ENCODE measurements at places on chromosomes 5 and 9.

GRCh38 chr5:112977440-112977861, 853 bp downstream of the DCP2 start:
- DNase-seq: no peak

DNA sequence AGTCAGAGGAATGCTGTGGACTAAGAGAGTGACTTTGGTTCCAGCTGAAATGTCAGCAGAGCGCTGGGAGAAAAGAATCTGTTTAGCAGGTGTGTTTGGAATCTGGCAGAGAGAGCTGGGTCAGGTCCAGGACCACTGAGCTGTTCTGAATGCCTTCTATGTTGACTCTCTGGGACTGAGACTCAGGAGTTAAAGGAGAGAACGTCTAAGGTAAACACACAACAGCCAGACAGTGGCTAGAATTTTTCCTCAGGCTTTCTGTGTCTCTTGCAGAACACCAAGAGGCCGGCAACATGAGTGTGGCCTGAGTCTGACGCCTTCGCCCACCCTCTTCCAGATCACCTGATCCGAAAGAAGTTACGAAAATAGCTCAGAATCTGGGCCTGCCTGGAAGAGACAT, 107.2 kb upstream of the ZNF462 start:
- DNase-seq: no peak

GRCh38 chr5:68973696-68974095, 120.1 kb upstream of the SLC30A5 start:
- no peak for DNase-seq

DNA sequence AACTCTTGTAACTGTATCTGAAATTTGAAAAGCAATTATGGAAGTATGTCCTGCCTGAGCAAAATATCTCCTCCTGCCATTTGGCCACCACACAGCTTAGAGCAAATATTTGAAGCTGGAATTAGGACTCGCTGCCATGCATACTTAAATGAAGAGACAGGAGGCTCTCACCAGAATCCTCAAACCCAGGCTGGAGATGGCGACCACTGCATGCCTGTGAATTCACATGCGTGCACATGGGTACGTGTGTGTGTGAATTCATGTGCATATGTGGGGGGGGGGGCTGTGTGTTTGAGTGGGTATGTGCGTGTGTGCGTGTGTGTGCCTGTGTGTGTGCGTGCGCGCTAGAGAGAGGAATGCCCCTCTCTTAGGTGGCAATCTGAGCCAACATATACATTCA, 84.1 kb upstream of the IRX1 start:
- DNase-seq: no peak

- no peak for DNase-seq
These were observed 10.6 kb upstream of the MOCS2 start for GRCh38 chr5:53120165-53120564.

DNA sequence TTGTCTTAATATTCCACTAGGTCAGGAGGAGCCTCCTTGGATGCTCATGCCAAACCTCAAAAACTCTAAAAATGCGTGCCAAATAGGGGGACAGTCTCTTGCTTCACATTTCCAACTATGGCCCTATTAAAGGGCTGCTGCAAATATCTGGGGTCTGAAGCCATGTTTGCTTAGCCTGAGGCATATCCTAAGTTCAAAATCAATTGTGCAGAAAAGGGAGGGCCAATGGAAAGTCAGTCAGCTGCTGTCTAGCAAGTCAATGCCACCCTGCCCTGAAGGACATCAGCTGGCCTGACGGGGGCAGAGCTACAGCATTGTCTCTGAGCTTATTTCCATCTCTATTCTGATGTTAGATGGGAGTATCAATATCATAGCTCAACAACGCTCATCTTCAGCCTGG, 93.6 kb downstream of the SH3TC2 start:
- DNase-seq: no peak

DNA sequence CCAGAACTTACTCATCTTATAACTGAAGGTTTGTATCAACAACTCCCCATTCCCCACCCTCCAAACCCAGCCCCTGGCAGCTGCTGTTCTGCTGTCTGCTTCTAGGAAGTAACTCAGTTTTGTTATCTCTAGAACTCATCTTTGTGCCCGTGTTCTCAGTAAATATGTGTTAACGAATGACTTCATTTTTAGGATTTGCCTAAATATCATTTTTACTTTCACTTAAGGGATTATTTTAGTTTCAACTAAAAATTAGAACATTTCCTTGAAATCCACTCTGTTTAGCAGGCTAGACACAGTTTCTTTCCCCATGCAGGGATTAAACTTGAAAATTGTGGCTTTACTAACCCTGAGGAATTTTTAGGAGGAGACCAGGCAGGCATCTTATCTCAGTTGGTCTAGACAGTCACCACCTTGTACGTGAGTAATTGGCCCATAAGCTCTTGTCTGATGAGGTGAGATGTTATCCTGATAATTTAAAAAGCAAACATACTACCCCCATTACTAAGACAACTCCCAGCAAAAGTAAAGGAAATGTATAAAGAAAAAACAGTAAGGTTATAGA, 68.2 kb upstream of the TNFAIP8 start:
- no peak for DNase-seq

- no peak for DNase-seq
These were observed 11.1 kb downstream of the TRIM14 start for GRCh38 chr9:98107926-98108325.

GRCh38 chr5:72410688-72411295, 90.6 kb downstream of the PTCD2 start:
- no peak for DNase-seq

GRCh38 chr9:3873818-3874217, 348.0 kb upstream of the RFX3 start:
- DNase-seq: no peak

GRCh38 chr5:79547429-79547822, 33.5 kb upstream of the HOMER1 start:
- no peak for DNase-seq

DNA sequence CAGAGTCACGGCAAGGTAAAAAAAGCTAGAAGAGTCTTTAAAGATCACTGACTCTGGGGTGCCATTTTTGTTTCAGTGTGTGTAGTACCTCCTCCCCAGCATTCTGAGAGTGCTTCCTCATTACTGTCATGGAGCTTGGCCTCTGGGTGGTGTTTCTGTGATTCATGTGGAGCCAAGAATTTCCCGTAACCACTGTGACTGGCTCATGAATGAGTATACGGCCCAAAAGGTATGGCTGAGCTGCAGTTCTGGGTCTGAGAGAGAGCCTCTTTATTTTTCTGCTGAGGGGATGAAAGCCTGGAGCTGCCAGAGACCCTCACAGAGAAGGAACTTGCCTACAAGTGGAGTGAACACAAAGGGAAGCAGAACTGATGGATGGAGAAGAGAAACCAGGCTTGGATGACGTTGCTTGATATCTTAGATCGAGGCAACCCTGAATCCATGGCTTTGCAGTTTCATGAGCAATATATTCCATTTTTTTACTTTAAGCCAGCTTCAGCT, 85.6 kb downstream of the PTTG1 start:
- DNase-seq: no peak

GRCh38 chr5:67319935-67320725, 123.5 kb upstream of the CD180 start:
- no peak for DNase-seq

DNA sequence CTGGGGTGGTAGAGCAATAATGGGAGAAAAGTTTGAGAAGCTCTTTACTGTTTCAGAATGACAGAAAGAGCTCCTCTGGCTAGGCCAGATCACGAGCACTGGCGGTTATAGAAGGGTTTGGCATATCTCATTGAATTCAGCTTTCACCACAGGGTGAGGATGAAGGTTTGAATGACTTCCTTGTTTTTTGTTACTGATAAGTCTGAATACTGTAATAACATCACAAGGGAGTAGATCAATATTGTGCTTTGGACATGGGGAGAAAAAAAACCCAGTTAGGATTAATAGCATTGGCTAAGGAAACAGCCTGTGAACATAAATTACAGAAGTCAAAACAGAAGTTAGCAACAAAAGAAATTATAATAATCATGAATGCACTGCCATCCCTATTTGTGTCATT, 9.4 kb downstream of the PHAX start:
- DNase-seq: no peak

DNA sequence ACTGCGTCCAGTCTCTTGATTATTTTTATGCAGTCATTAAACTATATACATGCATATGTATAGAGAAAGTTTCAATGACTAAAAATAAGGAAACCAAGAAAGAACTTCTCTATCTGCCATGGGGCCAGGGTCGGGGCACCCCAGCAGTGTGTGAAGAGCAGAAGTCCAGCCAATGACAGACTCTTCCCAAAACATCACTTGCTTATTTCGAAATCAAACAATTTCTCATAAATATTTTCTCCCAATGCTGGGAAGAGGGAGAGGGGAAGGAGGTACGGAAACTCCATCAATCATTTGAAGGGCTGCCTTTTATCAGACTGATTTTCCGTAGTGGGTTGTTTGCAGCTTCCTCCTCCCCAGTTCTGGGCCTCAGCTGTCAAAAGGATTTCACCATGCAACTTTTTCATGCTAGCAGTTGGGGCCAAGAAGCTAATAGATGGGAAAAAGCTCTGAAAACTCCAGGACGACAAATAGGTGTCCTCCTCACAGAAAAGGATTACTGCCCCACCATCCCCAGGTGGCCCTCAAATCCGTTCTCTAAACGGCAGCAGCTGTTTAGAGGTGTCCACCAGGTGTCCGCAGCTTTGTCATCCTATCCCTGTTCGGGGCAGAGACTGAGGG, 617 bp upstream of the FPGS start:
- no peak for DNase-seq

- no peak for DNase-seq
These were observed 279.9 kb upstream of the CD180 start for GRCh38 chr5:67476531-67476930.
